ENCODE measurements at places on chromosomes 11 and 22. TPM values are rescaled to one million over a fixed set of nuclear protein-coding genes. Genes with fewer than 3 reads are reported as not detected.

DNA sequence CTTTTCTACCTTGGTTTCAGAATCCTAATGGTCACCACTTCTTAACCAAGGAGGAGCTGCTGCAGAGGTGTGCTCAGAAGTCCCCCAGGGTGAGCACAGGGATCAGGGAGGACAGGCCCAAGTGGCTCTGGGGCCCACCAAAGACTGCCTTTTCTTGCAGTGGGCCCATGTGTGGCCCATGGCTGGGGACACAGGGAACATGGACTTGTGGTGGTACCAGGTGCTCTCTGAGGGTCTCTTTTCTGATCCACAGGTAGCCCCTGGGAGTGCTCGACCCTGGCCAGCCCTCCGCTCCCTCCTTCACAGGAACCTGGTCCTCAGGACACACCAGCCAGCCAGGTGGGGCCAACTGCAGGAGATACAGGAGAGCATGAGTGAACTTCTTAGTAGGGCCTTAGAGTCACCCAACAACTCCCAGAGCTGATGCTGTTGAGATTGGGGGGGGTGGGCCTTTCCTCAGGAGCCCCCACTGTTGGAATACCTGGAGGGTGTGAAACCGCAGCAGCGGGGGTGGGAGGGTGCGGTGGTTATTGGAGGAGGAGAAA lies 2.0 kb downstream of the MUS81 start:
- no peak for DNase-seq

Gene SPI1
- 34.6 TPM for total RNA-seq

DNA sequence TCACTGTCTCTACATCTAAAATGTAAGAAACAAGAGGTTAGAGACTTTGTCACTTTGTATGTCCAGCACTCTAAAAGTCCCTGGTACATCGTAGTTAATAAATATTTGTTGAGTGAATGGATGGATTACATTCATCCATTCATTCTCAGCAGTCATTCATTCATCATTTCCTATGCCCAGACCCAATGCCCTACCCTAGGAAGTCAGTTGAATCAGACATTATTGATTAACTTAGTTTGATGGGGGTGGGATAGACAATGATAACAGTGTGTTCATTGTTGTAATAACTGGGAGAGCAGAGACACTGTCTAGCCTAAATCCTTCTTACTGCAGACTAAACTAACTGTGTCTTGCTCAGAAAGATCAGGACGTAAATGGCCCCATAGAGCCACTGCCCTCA lies 1.2 kb upstream of the CENPM start:
- DNase-seq: no peak

DNA sequence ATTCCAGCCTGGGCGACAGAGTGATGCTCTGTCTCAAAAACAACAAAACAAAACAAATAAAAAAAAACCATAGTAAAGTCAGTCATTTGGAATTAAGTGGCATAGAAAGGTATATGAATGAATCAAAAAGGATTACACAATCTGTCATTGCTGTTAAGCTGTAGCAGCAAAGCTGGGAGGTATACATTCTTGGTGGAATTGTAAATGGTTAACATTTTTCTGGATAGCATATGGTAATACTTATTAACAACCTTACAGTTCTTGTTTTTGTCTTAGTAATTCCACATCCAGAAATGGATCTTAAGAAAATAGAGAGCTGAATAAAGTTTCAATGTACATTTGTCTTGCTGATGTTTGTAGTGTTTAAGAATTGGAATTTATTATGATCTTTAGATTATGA lies 30.0 kb downstream of the DDX10 start:
- no peak for DNase-seq

- no peak for DNase-seq
These were observed 94.5 kb upstream of the FGF3 start for GRCh38 chr11:69913591-69914285.

DNA sequence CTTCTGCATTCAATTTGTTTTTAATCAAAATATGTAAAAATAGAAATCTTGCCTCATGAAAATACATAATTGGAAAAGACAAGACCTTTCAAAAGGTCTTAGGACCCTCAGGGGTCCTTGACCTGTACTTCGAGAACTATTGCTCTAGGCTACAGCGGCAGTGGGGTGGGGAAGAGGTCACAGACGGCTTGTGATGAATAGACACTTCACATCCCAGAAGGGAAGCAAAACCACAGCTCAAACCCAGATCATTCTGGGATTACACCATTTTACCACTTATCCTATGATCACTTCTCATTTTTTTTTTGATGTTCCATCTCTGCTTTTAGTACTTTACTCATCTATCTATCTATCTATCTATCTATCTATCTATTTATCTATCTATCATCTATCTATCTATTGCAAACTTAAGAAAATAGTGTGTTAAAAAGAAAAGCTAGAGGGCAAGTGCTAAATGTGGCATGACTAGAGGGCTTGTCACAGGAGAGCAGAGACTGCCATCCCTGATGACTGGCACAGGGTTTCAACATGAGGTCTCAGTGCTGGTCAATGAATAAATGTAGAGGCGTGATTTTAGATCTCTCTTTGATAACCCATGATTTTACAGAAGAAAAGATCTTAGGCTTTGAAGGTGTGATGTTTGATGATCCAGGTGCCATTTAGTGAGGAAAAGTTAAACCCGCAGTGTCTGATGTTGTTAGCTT lies 37.1 kb downstream of the RNF141 start:
- DNase-seq: no peak

DNA sequence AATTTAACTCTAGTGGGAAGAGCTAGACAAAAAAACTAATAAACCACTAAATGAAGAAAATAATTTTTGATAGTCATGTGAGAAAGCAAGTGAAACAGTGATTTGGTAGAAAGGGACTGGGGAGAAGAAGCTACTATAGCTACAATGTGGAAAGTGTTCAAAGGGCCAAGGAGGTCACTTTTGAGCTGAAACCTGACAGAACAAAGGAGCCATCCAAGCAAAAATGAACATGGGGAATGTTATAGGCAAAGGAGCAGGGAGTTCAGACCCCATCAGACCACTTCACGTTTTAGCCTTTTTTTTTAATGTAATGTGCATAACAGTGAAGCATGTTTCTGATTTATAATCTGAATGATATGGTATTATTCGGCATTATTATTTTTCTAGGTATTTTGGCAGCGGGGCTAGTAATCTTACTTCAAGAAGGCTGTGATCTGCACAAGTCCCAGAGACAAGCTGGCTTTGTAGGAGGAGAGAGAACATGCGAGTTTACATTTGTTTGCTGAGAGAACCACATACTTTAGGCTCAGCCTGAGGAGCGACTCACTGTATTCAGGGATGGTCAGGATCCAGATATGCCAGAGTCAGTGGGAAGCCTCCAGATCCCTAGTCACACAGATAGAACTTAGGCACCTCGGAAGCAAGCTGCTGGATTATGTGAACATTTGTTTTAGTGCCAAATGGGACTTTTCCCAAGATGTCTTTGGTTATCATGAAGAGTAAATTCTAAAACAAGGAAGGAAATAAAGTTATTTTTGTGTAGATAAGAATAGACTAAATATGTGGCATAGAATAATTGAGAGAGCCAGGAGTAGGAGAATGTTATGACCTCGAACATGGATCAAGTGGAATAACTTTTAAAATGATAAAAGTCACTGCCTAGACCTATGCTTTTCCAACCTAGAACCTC lies 118.6 kb downstream of the TRIM44 start:
- no peak for DNase-seq

Gene KDM4F
- total RNA-seq: not detected

- no peak for DNase-seq
These were observed 5.3 kb downstream of the RNH1 start for GRCh38 chr11:501683-502287.

DNA sequence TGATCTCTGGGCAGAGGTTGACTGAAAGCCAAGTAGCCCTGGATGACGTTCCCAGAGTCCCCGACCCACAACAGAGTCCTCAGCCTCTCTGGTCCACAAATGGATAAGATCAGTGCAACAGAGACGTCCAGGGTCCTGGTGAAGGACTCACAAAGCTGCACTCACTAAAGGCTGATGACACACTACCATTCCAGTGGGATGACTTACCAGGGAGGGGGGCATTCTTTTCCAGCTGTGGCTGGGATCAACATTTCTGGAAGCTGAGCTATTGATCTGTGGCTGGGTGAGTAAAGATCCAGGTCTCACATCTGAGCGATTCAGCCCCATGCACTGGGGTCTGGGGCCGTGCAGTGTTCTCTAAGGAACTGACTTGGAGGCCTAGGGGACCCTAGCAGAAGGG lies 296.2 kb downstream of the NTM start:
- DNase-seq: no peak

All from esophagus muscularis mucosa (tissue), 4 donors.